GM03348 (cell line): ENCODE measurements at places on chromosomes 16 and 17.

DNA sequence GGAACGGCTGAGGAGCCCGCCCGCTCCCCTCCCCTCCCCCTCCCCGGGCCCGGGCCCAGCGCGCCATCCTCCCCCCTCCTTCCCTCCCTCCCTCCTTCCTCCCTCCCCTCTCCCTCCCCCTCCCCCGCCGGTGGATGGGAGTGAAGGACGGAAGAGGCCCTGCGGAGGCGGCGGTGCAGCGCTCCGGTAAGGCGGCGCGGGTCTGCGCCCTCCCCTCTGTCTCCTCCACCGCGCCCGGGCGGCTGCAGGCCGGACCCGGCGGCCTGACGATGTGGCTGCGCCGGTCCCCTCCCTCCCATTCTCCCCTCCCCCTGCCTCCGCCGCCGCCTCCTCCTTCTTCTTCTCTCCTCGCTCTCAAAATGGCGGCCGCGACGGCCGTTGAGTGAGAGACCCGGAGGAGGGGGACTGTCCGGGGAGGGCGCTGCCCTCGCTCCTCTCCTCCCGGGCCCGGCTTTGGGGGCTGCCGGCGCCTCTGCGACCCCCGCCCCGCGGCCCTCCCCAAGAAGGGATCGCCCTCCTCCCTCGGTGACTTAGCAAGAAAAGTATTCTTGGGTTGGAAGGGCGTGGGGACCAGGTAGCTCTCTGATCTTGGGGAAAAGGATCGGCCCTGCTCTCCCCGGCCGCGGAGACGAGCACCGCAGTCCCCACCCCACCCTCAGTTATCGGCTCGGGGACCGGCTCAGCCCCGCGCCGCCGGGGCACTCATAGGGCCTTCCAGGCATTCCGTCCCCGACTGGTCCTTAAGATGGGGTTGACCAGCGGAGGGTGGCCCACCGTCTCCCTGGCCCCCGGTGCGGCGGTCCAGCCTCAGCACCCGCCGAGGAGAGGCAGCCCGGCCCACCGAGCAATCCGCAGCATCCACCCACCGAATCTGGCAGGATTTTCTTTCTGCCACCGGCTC, 617 bp downstream of the PAFAH1B1 start:
- peak; percentile 84 for DNase-seq

DNA sequence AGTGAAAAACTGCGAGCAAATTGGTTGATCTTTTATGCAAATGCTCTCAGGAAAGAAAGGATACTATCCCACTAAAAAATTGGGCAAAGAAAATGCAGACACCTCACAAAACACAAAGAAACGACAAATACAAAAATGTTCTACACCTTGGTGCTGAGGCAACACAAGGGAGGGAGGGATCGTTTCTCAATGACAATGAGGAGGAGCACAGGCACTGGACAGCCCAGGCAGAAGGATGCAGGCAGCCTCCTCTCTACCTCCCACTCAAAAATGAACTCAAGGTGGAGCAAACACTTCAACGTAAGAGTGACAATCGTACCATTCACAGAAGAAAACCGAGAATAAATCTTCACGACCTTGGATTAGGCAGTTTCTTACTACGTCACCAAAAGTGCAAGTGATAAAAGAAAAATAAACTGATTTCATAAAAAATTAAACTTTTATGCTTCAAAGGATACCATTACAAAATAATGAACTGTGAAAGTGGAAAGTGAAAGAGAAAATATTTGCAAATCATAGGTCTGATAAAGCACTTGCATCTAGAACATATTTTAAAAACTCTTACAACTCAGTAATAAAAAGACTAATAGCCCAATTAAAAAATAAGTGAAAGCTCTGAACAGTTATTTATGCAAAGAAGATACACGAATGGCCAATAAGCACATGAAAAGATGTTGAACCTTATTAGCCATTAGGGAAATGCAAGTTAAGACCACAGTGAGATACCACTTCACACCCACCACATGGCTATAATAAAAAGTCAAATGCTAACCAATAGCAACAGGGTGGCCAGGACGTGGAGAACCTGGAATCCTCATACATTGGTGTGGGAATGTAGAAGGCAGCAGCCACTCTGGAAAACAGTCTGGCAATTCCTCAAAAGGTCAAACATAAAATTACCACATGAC, 80.8 kb upstream of the TRAP1 start:
- DNase-seq: no peak

GRCh38 chr17:17027442-17028058, 14.7 kb upstream of the MPRIP start:
- DNase-seq: no peak

GRCh38 chr16:228151-228851, 948 bp downstream of the LUC7L start:
- DNase-seq: no peak

GRCh38 chr16:1285669-1286512, 23.5 kb upstream of the UBE2I start:
- no peak for DNase-seq

DNA sequence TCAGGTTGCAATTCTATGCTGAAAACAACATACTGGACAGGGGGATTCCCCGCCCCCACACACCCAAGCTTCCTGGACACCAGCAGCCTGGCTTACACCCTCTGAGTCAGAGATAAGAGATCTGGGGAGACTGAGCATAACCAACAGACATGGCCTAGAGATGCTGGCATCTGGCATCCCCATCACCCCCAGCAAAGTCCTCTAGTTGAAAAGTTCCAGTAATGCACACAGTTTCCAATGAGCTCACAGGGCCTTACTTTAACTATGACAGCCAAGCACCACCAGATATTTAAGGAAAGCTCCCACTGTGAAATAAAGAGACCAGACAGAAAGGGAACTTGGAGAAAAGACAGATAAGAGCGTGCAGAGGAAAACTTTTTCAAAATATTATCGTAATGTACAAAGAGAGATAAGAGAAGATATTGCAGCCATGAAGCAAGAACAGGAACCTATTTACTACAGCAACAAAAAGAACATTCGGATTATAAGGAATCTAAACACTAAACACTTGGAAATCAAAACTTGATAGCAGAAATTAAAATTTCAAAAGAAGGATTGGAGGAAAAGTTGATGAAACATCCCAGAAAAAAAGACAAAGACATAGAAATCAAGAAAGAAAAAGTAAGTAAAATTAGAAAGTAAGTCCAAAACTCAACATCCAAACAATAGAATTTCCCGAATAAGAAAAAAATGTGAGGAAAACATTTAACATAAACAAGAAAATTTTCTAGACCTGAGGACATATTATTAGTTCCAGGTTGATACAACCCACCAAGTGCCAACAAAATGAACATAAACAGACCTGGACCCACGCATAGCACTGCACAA, 17.2 kb upstream of the ALOX15 start:
- no peak for DNase-seq

- no peak for DNase-seq
Observed at GRCh38 chr16:89705006-89705405, 3.5 kb upstream of the SPATA2L start.

DNA sequence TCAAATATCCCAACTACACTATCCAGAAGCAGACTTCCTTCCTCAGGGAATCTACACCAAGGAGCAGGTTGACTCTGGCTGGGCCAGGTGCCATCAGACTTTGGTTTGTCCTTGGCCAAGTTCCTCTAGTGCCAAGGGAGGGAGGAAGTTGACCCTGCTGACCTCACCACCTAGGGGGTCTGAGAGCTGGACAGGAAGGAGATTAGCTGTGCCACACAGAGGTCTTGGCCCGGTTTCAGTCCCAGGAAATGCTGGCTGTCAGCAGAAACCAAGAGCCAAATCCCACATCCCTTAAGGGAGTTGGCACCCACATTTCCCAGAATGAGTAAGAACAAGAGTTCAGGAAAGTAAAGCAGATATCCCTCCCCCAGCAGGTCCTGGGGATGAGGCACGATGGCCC, 178.2 kb downstream of the SALL1 start:
- DNase-seq: no peak

GRCh38 chr17:2911755-2912111, 115.5 kb downstream of the RAP1GAP2 start:
- no peak for DNase-seq

DNA sequence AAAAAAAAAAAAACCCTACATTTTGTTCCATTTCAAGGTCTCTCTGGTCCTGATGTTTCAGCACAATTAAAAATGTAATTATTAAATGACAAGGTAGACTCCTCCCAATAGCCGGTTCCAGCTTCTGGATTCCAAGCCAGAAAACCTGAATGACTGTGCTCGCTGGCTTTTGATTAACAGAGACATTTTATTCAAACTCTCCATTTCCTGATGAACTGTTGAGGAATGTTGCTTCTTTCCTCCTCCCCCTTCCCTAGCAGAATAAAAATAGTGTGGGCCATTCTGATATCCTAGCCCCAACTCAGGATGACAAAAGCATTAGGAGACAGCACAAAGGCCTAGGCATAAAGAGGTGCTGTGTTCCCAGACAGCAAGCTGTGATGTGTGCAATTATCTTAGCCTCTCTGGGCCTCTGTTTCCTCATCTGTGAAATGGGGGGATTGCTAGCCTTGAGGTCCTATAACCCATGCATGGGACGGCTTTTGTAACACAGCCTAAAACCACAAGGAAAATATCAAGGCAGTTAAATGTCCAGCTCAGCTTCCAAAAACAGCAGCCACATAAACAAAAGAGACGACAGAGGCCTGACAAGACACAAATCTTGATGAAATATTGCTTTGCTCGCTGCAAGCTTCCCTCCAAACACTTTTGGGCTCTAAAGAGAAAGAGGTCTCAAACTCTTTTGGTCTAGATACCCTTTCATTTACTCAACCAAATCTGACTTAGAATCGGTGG, 127.2 kb upstream of the RCVRN start:
- peak; percentile 74 for DNase-seq

GRCh38 chr16:85690469-85691064, 1.8 kb upstream of the GINS2 start:
- no peak for DNase-seq

DNA sequence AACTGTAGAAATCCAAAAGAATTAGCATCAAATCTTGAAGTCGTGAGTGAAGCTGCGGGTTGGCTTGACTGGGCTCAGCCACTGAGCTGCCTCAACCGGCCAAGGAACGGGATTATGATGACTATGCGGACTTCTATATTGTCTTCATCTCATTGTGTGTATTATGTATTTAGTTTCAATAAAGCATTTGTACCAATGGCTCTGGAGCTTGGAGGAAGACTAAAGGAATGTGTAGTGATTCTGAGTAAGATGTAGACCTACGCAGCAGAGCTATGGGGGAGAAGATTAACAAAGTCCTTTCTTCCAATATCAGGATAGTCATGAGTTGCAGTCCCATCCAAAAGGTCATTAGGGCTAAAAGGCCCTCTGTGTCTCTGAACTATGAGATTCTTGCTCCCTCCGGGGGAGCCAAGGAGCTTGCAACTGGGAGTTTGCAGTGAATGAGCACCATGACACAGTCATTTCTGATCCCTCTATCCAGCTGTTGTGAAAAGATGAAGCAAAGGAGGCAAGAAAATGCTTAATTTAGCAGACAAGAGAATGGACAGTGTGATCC, 8.3 kb downstream of the EME1 start:
- no peak for DNase-seq

GRCh38 chr16:56558024-56558747, 6.7 kb upstream of the MT4 start:
- DNase-seq: peak; percentile 66

DNA sequence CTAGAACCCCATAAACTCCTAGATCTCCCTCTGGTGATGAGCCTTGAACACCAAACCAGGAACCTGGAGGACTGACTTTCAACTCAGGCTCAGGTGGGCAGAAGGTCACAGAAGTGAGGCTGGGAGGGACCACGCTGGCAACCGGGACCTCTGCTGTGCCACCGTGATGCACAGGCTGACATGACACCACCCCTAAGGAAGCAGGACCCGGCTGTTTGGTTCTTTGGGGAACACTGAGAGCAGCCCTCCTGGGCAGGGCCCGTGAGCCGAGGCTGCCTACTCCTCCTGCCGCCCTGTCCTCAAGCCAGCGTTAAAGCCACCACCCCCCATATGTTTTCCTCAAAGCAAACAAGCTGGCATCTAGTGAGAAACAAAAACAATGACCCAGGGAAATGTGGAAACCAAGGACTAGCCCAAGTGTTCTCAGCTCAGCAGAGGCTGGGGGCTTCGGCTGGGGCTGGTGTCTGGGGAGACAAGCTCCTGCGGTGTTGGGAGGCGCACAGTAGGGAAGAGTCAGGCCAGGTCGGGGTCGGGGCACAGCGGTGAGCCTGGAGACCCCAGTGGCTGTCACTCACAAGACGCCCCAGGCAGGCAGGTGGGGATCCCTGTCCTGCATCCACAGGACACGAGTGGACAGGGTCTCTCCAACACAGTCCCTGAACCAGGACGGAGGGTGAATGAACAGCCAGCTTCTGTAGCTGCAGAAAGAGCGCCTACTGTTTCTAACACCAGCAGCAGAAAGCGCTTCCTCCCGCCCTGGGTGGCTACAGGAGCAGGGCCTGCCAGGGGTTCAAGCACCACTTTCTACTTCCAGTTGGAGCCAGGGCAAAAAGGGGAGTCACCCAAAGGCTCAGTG, 1.7 kb downstream of the SMIM5 start:
- DNase-seq: no peak

GRCh38 chr16:1779234-1779701, 3.1 kb downstream of the SPSB3 start:
- no peak for DNase-seq

GRCh38 chr17:81491181-81491581, 21.4 kb downstream of the ACTG1 start:
- DNase-seq: no peak

DNA sequence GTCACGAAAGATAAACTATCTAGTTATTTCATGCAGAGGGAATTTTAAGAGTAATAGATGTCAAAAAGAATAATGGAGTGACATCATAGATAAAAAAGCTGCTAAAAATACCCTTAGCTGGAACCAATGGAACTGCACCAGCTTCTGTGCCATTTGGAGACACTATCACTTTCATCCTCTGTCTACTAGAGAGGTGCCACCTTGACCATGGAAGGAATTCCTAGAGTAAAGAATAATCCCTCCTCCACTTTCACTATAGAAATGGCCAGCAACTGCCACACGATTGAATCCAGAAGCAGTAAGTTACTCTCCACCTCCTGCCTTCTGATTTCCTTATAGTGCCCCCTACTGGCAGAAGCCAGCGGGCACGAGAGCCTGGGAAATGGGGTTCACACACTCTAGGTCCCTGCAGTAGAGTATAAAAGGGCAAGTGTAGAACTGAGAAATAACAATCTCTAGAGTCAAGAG, 2.8 kb upstream of the ALDH3A2 start:
- DNase-seq: no peak

DNA sequence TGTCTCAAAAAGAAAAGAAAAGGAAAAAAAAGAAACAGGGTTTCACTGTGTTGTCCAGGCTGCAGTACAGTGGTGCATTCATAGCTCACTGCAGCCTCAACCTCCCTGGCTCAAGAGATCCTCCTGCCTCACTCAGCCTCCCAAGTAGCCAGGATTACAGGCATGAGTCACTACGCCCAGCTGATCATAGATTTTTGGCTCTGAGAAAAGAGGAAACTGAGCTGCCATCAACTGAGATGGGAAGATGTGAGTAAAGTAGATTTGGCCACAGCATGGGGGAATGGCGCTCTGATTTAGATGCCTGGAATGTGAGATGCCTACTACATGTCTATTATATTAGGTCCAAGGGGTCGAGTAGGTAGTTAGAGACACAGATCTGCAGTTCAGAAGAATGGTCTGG, 5.9 kb upstream of the NAGS start:
- DNase-seq: no peak

DNA sequence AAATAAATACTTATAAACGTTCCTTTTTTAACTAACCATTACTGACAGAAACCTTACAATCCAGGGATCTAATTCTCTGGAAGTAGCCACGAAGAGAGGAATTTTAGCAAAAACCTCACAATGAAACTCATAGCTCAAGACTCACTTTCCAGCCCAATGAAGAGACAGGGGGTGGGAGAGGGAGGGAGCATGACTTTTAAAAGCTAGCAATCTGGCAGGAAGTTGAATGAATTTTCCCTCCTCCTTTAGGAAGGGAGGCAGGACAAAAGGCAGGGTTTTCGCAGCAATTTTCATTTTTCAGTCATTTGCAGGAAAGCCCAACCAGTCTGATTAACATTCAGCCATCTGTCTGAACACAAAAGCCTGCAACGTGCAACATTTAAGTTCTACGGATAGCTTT, 381.5 kb upstream of the PSMD7 start:
- no peak for DNase-seq
